Naive thymus-derived CD8-positive, alpha-beta T cell (primary cell): ENCODE measurements at places on chromosomes 3 and 15.

GRCh38 chr3:185280572-185281365, 26.9 kb upstream of the EHHADH start:
- peaks cover 23% of the 10 kb centered on the region for H3K4me1 ChIP-seq
- DNase-seq = no peak
- no peak overlapping the region for H3K27ac ChIP-seq
- H3K36me3 ChIP-seq = no peaks in the 10 kb centered on the region
- H3K27me3 ChIP-seq = peaks cover 40% of the 10 kb centered on the region

DNA sequence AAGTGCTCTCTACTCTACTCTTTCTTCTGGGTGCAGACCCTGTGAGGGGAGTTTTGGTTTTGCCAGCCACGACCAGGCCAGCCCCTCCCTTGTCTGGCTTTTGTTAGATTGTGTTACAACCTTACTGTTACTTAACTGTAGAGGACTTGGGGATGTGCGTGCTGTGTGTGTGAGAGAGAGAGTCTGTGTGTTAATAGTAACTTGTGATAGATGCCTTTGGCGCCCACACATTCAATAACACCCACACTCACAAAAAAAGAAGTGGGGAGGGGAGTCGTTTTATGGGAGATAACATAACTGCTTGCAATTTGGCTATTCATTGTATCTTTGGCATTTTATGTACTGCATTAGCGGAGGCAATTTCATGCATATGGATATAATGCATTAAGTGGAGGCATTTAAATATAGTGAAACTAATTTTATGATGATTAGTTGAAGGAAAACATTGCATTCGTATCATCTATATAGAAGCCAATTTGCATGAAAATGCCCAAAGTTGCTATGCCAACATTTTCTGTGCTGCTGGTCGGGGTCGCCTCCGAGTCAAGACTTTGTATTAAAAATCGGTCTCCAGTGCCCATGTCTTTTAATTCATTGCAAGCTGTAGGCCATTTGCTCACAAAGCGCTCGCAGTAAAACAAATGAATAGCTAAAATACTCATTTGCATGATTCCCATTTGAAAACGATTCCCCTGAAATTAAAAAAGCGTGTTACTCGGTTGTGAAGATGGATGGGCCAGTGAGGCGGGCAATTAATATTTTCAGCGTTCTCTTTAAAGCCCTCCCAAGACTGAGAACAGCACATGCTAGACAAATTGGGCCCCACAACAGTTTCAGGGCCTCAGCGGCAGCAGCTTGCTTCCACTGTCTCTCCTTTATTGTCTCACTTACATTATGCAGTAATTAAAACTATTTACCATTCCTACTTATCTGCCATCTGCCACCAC, 158.5 kb upstream of the SMAD3 start:
- H3K4me1 ChIP-seq = peaks cover 9% of the 10 kb centered on the region
- H3K36me3 ChIP-seq = no peaks in the 10 kb centered on the region
- DNase-seq = no peak
- no peak overlapping the region for H3K4me3 ChIP-seq
- peaks cover 3% of the 10 kb centered on the region for H3K27me3 ChIP-seq

- H3K27ac ChIP-seq = no peak overlapping the region
- no peak overlapping the region for H3K4me3 ChIP-seq
- no peaks in the 10 kb centered on the region for H3K36me3 ChIP-seq
- DNase-seq = no peak
- no peaks in the 10 kb centered on the region for H3K27me3 ChIP-seq
These were observed 32.8 kb downstream of the POC1A start for GRCh38 chr3:52121464-52121805.

DNA sequence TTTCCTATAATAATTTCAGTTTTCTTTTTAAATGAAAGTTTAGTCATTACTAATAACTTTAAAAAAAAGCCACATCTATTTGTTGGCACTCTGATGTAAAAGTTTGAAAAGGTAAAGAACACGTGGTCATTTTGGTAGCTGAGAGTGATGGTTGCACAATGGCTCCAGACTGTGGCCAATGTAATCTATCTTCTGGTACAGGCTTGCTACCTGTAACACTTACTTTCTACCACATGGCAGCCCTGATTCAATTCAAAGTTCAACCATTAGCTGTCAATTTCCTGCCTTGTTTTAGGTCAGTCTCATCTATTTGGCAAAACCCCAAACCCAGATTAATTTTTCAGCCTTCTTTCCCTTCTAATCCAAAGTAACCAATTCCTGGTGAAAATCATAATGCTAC, 126.1 kb downstream of the TUSC7 start:
- no peak overlapping the region for H3K4me3 ChIP-seq
- no peaks in the 10 kb centered on the region for H3K27me3 ChIP-seq
- H3K4me1 ChIP-seq = no peaks in the 10 kb centered on the region
- no peaks in the 10 kb centered on the region for H3K36me3 ChIP-seq

GRCh38 chr15:48677821-48678220, 32.3 kb upstream of the FBN1 start:
- no peaks in the 10 kb centered on the region for H3K4me1 ChIP-seq
- no peak for DNase-seq
- no peaks in the 10 kb centered on the region for H3K27me3 ChIP-seq

GRCh38 chr3:36814066-36814717, 49.8 kb upstream of the DCLK3 start:
- no peak overlapping the region for H3K27ac ChIP-seq
- H3K36me3 ChIP-seq = no peaks in the 10 kb centered on the region
- H3K4me3 ChIP-seq = no peak overlapping the region
- DNase-seq = no peak
- H3K27me3 ChIP-seq = peaks cover 2% of the 10 kb centered on the region

GRCh38 chr3:62562596-62562995, 189.2 kb upstream of the FEZF2 start:
- no peaks in the 10 kb centered on the region for H3K4me1 ChIP-seq
- DNase-seq = no peak
- no peaks in the 10 kb centered on the region for H3K36me3 ChIP-seq
- H3K27me3 ChIP-seq = peaks cover 9% of the 10 kb centered on the region
- H3K4me3 ChIP-seq = no peak overlapping the region

GRCh38 chr3:150747886-150748683, 14.9 kb downstream of the SIAH2 start:
- DNase-seq = no peak
- peaks cover 29% of the 10 kb centered on the region for H3K36me3 ChIP-seq
- no peak overlapping the region for H3K27ac ChIP-seq

- H3K4me1 ChIP-seq = peaks cover 12% of the 10 kb centered on the region
- H3K27me3 ChIP-seq = no peaks in the 10 kb centered on the region
- H3K4me3 ChIP-seq = no peak overlapping the region
- H3K27ac ChIP-seq = no peak overlapping the region
These were observed 3.5 kb upstream of the POPDC2 start for GRCh38 chr3:119663885-119664284.

- no peak overlapping the region for H3K4me3 ChIP-seq
- no peak overlapping the region for H3K27ac ChIP-seq
- no peaks in the 10 kb centered on the region for H3K4me1 ChIP-seq
These were observed 65.9 kb downstream of the RPL22L1 start for GRCh38 chr3:170804078-170804477.

GRCh38 chr3:8990266-8991215, 27.3 kb upstream of the RAD18 start:
- H3K27me3 ChIP-seq = no peaks in the 10 kb centered on the region
- peaks cover 4% of the 10 kb centered on the region for H3K4me1 ChIP-seq
- no peak overlapping the region for H3K4me3 ChIP-seq
- no peak overlapping the region for H3K27ac ChIP-seq
- DNase-seq = no peak

DNA sequence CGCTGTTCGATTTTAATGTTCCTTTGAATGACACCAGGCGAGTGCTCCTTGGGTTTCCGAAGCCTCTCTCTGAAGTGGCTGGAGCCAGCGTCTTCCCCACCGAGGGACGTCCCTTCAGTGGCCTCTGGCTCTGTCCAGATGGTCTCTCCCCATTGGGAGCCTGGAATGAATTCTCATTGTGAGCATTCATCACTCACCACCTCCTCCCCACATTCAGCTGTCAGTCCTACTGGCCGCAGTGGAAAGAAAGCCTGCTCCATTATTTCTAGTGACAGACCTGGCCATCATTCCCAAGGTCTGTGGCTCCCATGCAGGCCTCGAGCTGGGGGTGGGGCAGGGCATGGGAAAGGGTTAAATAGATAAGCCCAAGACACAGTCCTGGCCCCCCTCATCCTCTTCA, 35.2 kb downstream of the ZNF710 start:
- no peak for DNase-seq
- peaks cover 40% of the 10 kb centered on the region for H3K4me1 ChIP-seq
- no peaks in the 10 kb centered on the region for H3K27me3 ChIP-seq
- no peak overlapping the region for H3K4me3 ChIP-seq
- H3K36me3 ChIP-seq = no peaks in the 10 kb centered on the region

DNA sequence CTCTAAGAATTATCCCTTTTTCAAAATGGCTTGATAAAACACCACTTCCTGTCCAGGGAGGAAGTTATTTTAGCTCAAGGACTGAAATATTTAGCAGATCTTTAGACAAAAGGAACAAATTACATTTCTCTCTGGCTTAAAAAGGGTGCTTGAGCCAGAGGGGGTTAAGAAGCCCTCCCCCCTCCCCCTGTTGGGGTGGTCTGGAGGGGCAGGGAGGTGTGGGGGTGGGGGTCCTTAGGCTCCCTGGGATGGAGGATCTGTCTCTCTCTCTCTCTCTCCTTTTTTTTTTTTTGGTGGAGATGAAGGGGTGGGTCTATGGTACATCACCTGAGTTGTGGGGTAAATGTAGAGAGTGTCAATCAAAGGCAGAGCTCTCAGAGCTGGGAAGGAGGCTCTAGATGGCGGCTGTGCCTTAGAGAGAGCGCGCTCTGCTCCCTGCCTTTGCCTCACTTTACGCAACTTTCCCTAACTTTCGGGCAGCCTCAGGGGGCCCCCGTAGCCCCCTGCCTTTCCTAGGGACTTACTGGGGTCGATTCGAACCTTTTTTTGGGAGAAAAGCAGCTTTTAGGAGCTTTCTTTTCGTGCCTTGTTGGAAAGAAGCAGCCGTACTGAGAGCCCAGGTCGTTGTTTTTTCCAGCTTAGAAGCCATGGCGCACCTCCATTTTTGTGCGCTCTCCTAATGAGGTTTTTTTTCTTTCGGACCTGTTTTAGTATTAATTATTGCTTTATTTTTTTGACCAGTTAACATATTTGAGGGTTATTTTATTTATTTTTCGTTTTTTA, at the start of gene CHD2:
CHD2 (plus strand) TSS at position 377 of the 783 bp plus-strand sequence. CDS start 914 bp downstream, outside the sequence.
- DNase-seq = peak; percentile 80
- peaks cover 41% of the 10 kb centered on the region for H3K4me1 ChIP-seq
- H3K4me3 ChIP-seq = peak within 1 kb of the TSS; percentile 99
- peak within 1 kb of the TSS; percentile 100 for H3K27ac ChIP-seq
- peaks cover 19% of the 10 kb centered on the region for H3K36me3 ChIP-seq
- H3K27me3 ChIP-seq = no peaks in the 10 kb centered on the region

DNA sequence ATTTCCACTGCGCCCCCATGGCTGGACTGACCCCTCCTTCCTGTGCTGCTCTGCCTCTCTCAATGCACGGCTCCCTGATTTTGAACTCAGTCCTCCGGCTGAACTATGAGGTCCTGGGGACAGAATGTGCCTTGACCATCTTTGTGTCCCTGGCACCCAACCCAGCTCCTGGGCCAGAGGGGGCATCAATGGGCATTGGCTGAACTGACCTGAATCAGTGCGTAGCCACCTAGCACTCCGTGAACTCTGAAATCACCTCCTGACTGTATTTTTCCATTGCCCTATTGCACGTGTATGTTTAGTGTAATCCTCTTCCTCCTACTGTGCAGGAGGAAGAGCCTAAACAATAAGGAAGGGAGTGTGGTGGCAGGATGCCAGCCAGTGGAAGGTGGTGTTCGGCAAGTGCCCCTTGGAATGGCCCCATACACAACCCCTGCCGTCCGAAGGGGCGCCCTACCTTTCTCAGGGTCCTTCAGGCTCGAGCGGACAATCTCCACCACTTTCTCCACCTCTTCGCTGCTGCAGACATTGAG, 33.5 kb downstream of the BDH1 start:
- H3K27ac ChIP-seq = peak overlapping the region; percentile 46
- no peaks in the 10 kb centered on the region for H3K36me3 ChIP-seq
- no peaks in the 10 kb centered on the region for H3K27me3 ChIP-seq

- H3K36me3 ChIP-seq = no peaks in the 10 kb centered on the region
- H3K4me1 ChIP-seq = no peaks in the 10 kb centered on the region
- H3K4me3 ChIP-seq = no peak overlapping the region
- no peak overlapping the region for H3K27ac ChIP-seq
These were observed 30.3 kb upstream of the RNF7 start for GRCh38 chr3:141707741-141708203.

- no peaks in the 10 kb centered on the region for H3K4me1 ChIP-seq
- H3K27ac ChIP-seq = no peak overlapping the region
- no peak for DNase-seq
These were observed 41.1 kb upstream of the SEC61A1 start for GRCh38 chr3:128011140-128011539.

DNA sequence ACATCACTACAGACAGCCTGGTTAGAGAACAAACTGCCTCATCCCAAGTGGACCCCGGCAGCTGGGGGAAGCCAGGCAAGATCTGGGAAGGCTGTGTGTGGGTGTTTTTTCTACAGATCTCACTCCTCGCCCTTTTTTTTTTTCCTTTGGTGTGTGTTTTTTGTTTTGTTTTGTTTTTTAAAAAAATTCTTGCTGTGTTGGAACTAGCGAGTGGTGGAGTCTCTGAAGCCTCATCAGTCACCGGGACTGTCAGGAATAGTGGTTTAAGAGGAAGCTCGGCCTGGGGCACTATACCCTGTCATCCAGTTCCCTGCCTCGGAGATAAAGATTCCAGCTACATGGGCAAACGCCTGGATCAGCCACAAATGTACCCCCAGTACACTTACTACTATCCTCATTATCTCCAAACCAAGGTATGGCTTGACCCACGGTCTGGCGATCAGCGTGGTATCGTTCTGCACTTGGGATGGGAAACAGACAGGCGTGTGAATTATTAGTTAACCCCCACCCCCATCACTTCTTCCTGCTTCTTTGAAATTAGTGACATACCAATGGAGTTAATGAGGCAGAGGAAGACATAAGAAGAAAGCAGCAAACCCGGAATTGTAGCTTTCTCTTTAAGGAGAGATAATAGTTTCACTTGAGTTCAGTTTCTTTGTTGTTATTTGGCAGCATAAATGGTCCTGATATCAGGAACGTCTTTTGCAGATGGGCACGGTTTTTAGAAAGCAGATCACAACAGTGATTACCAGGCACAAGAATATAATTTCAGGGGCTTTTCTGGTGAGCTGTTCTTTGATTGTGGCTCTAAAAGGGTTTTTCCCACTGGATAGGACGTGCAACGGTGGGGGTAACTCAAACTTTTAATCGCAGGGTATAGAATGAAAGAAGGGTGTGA, 722 bp downstream of the RBMS3 start:
- DNase-seq = peak; percentile 6
- H3K27me3 ChIP-seq = peaks cover 10% of the 10 kb centered on the region
- no peaks in the 10 kb centered on the region for H3K36me3 ChIP-seq

GRCh38 chr3:170585937-170586310, at the start of gene SLC7A14:
TSS of gene SLC7A14 (minus strand) at chr3:170586075. CDS start at chr3:170526936, 59,139 bp downstream.
- no peaks in the 10 kb centered on the region for H3K4me1 ChIP-seq
- peaks cover 55% of the 10 kb centered on the region for H3K27me3 ChIP-seq
- no peak within 1 kb of the TSS for H3K4me3 ChIP-seq
- DNase-seq = no peak
